ENCODE measurements at places on chromosomes 4 and X.

GRCh38 chrX:68177542-68177941 is 255.8 kb downstream of the OPHN1 start:
- DNase-seq: no peak

DNA sequence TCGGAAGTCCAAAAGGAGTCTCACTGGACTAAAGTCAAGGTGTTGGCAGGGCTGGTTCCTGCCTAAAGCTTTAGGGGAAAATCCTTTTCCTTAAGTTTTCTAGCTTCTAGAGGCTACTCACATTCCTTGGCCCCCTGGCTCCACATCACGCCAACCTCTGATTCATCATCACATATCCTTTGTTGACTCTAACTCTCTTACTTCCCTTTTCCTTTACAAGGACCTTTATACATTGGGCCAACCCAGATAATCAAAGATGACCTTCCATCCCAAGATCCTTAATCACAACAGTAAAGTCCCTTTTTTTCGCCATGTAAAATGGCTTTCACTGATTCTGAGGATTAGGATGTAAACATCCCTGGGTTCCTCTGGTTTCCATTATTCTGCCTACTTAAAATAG is 146.4 kb upstream of the DCAF8L1 start:
- DNase-seq: no peak

DNA sequence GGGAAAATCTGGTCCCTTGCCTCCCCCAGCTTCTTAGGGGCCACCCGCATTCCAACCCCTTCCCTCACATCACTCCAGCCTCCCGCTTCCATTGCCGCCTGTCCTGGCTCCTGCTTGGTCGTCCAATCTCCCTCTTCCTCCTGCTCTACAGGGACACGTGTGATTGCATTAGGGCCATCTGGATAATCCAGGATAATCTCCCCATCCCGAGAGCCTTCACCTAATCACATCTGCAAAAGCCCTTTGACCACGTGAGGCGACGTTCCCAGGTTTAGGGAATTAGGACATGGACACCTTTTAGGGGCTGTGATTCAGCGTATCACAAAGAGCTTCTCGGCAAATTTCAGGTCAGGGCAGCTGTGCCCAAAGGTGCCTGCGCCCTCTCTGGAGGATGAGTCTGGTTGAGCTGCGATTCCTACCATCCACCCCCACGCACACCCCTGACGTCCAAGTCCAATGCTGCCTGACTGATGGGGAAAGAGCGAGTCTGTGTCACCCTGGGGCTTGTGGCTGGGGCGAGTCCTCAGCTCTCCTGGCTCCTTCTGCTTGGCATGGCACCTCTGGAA is 104.6 kb downstream of the PSAPL1 start:
- DNase-seq: no peak

DNA sequence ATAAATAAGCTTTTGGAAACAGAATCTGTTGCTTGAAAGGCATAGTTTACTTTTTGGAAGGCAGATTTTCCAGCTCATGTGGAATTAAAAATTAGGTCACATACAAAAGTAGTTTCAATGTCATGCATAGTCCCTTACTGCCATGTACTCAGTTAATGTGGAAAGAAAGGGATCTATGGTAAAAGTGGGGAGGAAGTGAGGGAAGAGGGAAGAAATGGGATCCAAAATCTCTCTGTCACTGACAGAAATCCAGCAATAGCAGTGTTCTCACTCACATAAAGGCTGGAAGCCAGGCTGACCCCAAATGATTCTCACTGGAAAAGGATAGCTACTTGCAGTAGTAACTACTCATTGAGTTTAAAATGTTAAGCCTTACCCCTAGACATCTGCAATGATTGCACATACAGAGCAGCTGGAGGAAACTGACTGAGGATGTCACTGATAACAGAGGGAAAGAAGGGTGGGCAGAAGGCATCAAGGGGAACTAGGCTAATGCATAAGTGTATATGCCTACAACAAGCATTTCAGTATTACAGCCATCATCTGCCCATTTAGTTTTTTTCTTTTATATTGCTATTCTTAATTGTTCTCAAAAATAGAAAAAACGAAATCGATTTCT is 445.6 kb downstream of the FAT4 start:
- no peak for DNase-seq

DNA sequence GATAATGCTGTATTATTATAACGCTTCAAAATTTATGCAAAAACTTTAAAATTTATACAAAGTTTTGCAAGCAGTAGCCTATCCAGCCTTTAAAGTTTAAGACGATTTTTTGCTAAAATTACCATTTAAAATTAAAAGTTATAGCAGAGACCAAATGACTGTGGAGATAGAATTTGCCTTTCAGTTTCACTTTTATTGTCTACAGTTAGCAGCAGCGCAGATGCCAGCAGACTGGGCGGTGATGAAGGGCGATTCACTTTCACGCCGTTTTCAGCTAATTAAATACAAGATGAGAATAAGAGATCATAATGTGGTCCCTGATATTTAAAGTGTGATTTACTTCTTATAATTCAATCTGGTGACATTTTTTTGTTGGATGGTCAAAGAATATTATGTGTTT is 1381.5 kb upstream of the ADGRL3 start:
- DNase-seq: no peak

DNA sequence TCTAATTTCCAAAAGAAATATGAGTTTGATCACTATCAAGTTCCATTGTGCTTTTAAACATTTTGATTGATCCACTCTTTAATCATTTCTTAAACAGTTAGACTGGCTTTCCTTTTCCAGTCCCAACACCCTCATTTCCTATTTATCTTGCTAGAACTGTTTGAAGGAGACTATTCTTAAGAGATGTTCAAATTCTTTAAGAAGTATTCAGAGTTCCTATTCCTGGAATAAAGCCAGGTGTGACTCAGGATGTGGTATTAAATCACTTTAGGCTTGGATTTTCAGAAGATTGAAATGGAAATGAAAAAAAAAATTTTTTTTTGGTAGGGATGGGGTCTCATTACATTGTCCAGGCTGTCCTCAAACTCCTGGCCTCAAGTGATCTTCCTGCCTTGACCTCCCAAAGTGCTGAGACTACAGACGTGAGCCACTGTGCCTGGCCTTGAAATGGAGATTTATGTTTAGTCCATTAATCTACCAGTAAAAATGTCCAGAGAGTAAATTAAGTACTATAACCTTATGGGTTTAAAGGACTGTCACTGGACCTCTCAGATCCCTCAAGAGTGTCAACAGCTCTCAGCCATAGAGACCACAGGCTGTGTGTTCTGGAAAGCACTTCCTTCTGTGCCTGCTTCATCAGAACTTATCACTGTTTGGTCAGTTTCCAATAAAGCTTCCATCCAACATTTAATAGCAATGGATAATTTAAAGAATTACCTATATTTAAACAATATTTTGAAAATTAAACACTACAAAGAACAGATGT is 90.7 kb downstream of the CDS1 start:
- DNase-seq: no peak

DNA sequence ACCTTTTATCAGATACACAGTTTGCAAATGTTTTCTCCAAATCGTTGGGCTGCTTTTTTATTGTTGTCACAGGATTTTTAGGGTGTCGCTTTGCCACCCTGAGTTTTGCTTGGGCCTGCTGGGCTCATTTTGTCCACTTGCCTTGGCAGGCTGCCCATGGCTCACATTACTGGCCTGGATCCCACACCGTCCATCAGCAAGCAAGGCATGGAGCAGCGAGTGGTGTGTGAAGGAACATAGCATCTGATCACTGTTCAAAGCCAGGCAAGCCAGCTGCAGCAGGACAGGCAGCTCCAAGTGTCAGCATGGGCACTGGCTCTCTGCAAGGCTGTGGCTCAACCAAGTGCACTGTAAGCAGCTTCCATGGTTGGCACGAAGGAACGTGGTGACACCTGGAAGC is 261.4 kb upstream of the TECRL start:
- no peak for DNase-seq

- DNase-seq: no peak
Measured at GRCh38 chrX:104351173-104351769, 96.5 kb upstream of the ESX1 start.

GRCh38 chr4:152784490-152785350 is 5.0 kb downstream of the ARFIP1 start:
- peak; percentile 69 for DNase-seq

- no peak for DNase-seq
Measured at GRCh38 chr4:85209161-85209560, 242.7 kb upstream of the WDFY3 start.

GRCh38 chr4:189162073-189162789 is 778.4 kb upstream of the FRG1 start:
- DNase-seq: no peak

DNA sequence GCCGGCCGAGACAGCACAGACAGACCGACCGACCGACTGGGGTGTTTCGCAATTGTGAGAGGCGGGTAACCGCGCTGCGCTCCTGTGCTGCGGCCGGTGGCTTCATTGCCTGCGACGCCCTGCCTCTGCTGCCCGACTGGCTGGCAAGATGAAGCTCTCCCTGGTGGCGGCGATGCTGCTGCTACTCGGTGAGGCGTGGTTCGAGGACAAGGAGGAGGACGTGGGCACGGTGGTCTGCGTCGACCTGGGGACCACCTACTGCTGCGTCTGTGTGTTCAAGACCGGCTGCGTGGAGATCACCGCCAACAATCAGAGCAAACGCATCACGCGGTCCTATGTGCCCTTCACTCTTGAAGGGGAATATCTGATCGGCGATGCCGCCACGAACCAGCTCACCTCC is 565.7 kb upstream of the SMIM31 start:
- no peak for DNase-seq
